ENCODE measurements at places on chromosomes 16 and 17.

DNA sequence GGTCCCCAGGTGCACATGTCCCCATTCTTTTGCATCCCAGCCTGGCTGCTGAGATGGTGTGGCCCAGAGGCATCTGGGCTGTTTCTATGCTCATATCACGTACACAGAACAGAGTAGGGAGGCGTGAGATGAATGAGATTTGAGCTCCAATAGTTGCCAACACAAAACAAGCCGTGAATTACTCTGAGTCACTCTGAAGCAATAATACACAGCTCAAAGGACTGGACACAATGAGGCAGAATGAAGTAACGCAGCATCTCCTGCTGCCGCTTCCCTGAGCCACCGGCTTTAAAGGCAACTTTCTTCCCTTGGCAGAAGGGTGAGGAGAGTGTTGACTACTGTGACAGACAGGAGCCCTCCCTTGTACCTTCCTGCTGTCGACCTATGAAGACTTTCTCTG, 33.9 kb upstream of the CLEC18B start:
- no peak for DNase-seq

GRCh38 chr16:59385491-59385890, 651.4 kb upstream of the GOT2 start:
- DNase-seq: no peak

DNA sequence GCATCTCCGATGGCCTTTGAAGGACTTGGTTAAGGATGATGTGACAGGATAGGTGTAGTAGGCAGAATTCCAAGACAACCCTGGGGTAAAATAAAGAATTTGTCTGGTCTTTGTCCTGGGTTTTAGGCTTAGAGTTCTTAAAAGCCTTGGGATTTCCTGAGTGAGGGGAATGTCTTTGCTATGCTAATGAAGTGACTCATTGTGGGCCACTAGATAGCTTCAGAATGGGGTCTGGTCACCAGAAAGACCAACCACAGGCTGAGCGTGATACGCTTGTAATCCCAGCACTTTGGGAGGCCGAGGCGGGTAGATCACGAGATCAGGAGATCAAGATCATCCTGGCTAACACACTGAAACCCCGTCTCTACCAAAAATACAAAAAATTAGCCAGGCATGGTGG, 182.8 kb upstream of the TOX3 start:
- no peak for DNase-seq

DNA sequence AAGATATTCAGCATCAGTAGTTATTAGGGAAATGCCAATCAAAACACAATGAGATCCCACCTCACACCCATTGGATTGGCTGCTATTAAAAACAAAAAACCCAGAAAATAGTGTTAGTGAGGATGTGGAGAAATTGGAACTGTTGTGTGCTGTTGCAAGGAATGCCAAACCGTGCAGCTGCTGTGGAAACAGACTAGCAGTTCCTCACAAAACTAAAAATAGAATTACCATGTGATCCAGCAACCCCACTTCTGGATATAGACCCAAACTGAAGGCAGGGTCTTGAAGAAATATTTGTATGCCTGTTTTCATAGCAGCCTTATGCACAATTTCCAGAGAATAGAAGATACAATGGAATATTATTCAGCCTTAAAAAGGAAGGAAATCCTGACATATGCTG, 46.0 kb downstream of the FOXK2 start:
- DNase-seq: no peak
